ENCODE measurements at places on chromosomes 6 and 20. TPM values are rescaled to one million over a fixed set of nuclear protein-coding genes. Genes with fewer than 3 reads are reported as not detected.

LIN28B gene
- not detected for total RNA-seq

TMEM170B gene
- 0.98 TPM for total RNA-seq

SPATA25 gene
- total RNA-seq: 1.7 TPM

SIGLEC1 gene
- total RNA-seq: not detected

NNAT gene
- total RNA-seq: not detected

MTFR2 gene
- total RNA-seq: 1.5 TPM

CFAP206 gene
- total RNA-seq: 0.37 TPM

CRISP3 gene
- total RNA-seq: not detected

PLA2G7 gene
- total RNA-seq: not detected

PHACTR2 gene
- 28.1 TPM for total RNA-seq

GDAP1L1 gene
- total RNA-seq: 0.44 TPM

SIRPB2 gene
- not detected for total RNA-seq

OR2B3 gene
- total RNA-seq: not detected

RSPH3 gene
- total RNA-seq: 5.8 TPM

TRIM40 gene
- not detected for total RNA-seq

IL17A gene
- not detected for total RNA-seq

SLC17A3 gene
- total RNA-seq: not detected

NINL gene
- 9.4 TPM for total RNA-seq

RIMS1 gene
- total RNA-seq: not detected

VGLL2 gene
- total RNA-seq: not detected

SYCP2 gene
- total RNA-seq: 0.20 TPM

MYB gene
- total RNA-seq: not detected

All from cardiac ventricle fibroblast (primary cell).